ENCODE measurements at places on chromosomes 7 and 10.

DNA sequence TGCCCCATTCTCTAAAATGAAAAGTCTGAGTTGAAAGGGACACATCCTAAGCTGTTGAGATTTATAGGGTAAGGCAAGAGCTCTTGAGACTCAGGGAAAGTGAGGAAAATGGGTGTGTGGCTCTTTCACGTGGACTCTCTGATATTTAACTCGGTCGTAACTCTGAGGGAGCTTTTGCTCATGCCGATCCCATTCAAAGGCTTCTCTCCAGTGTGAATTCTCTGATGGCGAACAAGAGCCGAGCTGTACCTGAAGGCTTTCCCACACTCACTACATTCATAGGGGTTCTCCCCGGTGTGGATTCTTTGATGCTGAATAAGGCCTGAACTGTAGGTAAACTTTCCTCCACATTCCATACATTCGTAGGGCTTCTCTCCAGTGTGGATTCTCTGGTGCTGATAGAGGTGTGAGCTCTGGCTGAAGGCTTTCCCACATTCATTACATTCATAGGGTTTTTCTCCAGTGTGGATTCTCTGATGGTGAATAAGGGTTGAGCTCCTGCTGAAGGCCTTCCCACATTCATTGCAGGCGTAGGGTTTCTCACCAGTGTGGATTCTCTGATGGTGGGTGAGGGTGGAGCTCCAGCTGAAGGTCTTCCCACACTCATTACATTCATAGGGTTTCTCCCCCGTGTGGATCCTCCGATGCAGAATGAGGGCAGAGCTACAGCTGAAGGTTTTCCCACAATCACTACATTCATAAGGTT lies 10.4 kb downstream of the ZNF3 start:
- DNase-seq = no peak

GRCh38 chr10:76950354-76950753 lies 687.3 kb downstream of the KCNMA1 start:
- DNase-seq = no peak

DNA sequence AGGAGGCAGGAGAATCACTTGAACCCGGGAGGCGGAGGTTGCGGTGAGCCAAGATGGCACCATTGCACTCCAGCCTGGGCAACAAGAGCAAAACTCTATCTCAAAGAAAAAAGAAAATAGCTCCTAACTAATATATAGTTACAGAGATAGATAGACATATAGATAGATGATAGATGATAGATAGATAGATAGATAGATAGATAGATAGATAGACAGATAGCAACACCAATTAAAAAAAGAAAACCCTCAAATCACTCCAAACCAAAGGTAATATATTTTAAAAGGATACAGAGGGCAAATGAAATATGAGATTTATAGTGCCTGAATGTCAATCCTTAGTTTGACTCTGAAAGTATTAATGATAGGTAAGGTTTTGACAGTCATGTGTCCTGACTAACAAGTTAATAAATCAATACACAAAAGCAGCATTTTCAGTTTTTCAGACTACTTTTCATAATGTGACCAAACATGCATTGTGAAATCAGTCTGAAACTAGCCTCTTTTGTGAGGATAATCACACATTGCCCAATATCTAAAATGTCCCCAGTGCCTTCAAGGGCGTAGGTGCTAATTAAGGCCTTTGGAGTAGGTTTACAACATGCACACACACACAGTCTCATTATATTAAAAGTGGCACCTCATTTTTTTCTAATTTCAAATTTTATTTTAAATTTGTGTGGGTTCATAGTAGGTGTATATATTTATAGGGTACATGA lies 61.2 kb downstream of the BPGM start:
- DNase-seq = no peak

DNA sequence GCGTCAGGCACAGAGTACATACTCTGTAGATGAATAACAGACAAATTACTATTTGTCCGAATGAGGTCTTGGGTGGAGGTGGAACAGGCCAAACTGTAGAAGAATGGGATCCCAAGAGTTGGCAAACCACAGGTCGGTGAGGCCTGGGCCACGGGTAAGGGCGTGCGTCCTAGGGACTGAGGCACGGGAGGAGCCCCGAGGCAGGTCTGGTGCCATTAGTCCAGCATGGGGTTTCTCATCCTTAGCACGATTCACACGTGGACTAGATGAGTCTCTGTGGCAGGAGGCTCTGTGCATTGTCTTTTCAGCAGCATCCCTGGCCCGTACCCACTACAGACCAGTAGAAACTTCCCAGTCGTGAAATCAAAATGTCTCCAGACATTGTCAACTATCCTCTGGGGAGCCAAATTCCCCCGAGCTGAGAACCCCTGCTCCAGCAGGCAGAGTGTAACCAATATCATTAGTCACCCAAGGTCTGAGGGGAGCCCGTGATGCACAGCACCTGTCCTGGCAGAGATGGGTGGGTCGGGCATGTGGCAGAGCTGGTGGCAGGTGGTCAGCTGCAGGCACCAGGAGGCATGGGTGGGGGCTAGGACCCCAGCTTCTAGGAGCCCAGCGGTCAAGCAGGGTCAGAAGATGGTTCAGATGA lies 61.3 kb downstream of the COL13A1 start:
- DNase-seq = no peak

- DNase-seq = no peak
These were observed 162.2 kb downstream of the ELMO1 start for GRCh38 chr7:37286454-37286832.

DNA sequence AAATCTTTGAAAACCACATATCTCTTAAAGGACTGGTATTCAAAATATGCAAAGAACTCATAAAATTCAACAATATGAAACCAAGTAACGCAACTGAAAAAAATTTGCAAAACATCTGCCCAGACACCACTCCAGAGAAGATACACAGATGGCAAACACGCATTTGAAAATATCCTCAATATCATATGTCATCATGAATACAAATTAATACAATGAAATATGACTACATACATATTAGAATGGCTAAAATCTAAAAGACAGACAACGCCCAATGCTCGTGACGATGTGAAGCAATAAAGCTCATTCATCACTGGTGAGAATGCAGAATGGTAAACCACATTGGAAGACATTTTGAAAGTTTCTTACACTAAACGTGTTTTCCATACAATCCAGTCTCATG lies 770.1 kb upstream of the CELF2 start:
- DNase-seq = no peak
